ENCODE measurements at places on chromosomes 12 and 14. TPM values are rescaled to one million over a fixed set of nuclear protein-coding genes. Genes with fewer than 3 reads are reported as not detected.

- H3K36me3 ChIP-seq, result no peaks in the 10 kb centered on the region
- no peaks in the 10 kb centered on the region for H3K4me1 ChIP-seq
- H3K27me3 ChIP-seq, result no peaks in the 10 kb centered on the region
- no peak overlapping the region for H3K27ac ChIP-seq
- no peak overlapping the region for H3K4me3 ChIP-seq
- no peak for DNase-seq
These were observed 59.8 kb downstream of the FOS start for GRCh38 chr14:75338398-75338797.

GRCh38 chr12:106452309-106452708 is 94.8 kb downstream of the POLR3B start:
- H3K36me3 ChIP-seq, result peaks cover 3% of the 10 kb centered on the region
- no peaks in the 10 kb centered on the region for H3K27me3 ChIP-seq
- H3K27ac ChIP-seq, result no peak overlapping the region
- no peaks in the 10 kb centered on the region for H3K4me1 ChIP-seq
- no peak overlapping the region for H3K4me3 ChIP-seq
- DNase-seq, result no peak

GRCh38 chr14:30706704-30707103 is 84.6 kb downstream of the SCFD1 start:
- no peak overlapping the region for H3K4me3 ChIP-seq
- H3K27me3 ChIP-seq, result no peaks in the 10 kb centered on the region

DNA sequence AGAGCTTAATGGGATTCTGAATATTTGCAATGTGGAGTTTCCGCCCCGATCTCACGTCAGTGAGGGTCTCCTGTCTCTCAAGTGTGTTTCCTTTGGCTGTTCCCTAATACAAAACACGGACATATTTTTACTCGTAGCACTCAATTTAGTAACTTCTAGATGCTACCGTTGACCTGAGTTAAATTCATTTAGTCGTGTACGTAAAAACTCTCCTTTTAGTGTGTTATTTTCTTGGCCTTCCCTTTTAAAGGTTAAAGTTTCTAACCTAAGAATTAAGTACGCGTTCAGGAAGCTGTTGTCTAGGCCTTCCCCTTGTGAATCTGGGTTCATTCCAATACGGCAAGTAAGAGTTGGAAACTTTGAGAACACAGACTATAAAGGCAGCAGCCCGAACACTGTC is 64.4 kb downstream of the DDX51 start:
- H3K4me3 ChIP-seq, result no peak overlapping the region
- no peak for DNase-seq
- H3K27ac ChIP-seq, result peak overlapping the region; percentile 61
- no peaks in the 10 kb centered on the region for H3K36me3 ChIP-seq
- H3K27me3 ChIP-seq, result no peaks in the 10 kb centered on the region

GRCh38 chr12:50013361-50014147 is 11.7 kb downstream of the RACGAP1 start:
- H3K36me3 ChIP-seq, result no peaks in the 10 kb centered on the region
- no peaks in the 10 kb centered on the region for H3K27me3 ChIP-seq
- no peak overlapping the region for H3K27ac ChIP-seq
- no peak for DNase-seq
- no peak overlapping the region for H3K4me3 ChIP-seq

DNA sequence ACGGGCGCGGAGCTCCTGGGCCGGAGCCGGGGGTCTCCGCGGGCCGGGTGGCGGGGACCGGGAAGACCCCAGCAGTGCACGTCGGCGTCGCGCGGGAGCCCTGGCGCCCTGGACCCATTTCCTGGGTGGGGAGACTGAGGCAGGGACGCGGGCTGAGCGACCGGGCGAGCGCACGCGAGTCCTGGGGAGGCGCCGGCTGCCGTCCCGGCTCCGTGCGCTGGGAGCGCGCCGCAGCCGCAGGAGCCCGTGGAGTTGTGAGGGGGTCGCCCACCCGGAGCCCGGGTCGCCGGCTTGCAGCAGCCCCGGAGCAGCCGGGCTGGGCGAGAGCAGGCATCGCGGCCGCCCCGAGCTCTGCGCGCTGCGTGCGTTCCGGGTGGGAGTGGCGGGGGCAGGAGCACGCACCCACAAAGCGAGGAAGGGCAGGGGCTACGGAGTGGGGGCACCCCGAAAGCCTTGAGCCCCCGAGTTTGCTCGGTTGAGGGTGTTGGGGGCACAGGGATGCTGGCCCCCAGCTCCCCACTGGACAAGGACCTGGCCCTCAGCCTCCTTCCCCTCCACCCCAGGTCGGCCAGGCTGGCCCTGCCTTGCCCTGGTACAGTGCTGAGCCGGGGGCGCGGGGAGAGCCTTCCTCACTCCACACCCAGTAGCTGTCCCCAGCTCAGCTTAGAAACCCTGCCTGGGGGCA is 620 bp downstream of the MMP17 start:
- H3K36me3 ChIP-seq, result no peaks in the 10 kb centered on the region
- H3K27me3 ChIP-seq, result no peaks in the 10 kb centered on the region
- no peak for DNase-seq
- no peaks in the 10 kb centered on the region for H3K4me1 ChIP-seq

DNA sequence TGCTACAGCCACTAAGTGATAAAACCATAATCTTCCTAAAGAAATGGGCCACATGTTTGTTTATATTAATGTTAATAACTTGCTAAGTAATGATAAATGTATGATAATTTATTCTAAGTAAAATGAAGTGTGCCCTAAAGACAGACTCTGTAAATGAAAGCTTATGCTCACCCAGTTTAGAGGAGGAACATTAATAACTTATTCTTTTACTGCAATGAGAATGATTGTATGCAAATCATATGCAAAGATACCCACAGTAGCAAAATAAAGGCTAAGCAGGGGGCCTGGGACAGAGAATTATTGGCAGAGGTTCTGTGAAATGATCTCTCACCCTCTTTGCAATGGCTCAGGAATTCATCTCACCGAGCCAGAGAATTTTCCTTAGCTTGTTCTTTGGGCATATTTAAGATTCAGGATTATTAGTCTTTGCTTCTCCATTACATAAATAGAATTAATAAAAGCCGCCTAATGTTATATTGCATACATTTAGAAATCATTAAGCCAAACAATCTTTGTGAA is 75.9 kb downstream of the TMEM132D start:
- H3K27ac ChIP-seq, result no peak overlapping the region
- H3K4me3 ChIP-seq, result no peak overlapping the region
- no peaks in the 10 kb centered on the region for H3K27me3 ChIP-seq
- no peaks in the 10 kb centered on the region for H3K4me1 ChIP-seq
- no peaks in the 10 kb centered on the region for H3K36me3 ChIP-seq

DNA sequence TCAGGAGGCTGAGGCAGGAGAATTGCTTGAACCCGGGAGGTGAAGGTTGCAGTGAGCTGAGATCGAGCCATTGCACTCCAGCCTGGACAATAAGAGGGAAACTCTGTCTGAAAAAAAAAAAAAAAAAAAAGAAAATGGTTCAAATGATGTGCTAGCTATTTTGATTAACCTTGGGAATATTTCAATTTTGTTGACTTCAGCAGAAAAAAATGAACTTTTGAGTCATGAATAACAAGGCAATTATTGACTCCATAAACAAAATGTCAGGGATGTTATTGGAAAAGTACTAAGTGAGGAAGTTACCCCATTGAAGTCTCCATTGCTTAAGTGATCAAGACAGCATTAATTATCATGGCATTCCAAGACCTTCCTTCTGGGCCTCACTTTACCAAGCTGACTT is 10.6 kb upstream of the PKP2 start:
- H3K4me3 ChIP-seq, result no peak overlapping the region
- no peak for DNase-seq
- H3K27ac ChIP-seq, result no peak overlapping the region
- H3K27me3 ChIP-seq, result no peaks in the 10 kb centered on the region

DNA sequence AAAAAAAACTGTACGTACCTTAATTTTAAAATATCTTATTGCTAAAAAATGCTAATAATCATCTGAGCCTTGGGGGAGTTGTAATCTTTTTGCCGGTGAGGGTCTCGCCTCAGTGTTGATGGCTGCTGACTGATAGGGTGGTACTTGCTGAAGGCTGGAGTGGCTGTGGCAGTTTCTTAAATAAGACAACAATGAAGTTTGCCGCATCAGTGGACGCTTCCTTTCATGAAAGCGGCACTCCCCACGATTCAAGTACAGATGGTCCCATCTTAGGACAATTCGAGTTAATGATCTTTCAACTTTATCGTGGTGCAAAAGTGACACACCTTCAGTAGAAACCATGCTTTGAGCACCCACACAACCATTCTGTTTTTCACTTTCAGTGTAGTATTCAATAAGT is 7.6 kb upstream of the PLD4 start:
- H3K4me3 ChIP-seq, result no peak overlapping the region
- no peaks in the 10 kb centered on the region for H3K36me3 ChIP-seq
- H3K27me3 ChIP-seq, result no peaks in the 10 kb centered on the region
- no peak for DNase-seq
- no peaks in the 10 kb centered on the region for H3K4me1 ChIP-seq

DNA sequence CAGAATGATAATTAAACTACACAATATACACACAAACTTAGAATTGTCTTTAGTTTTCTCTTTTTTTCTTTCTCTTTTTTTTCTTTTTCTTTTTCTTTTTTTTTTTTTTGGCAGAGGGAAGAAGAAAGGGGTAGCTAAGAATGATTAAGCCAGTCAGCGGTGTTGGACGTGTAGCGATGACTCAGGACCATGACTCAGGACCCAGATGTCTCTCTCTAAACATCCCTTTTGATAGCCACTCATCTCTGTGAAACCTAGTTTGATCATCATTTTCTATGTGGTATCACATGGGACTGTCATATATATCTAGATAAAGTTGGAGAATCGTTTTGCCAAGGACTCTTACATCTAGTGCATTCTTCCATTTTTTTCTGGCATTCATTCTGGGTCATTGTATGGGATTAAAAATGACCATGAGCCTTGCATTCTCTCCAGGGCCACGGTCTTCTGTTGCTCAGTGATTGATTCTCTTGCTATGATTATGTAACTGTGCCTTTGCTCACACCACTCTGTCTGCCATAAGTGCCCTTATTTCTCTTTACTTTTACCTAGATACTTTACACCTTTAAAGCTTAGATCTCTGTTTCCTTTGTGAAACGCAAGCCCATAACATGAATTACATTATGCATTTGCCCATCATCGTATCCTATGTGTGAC is 26.6 kb upstream of the NRXN3 start:
- no peak for DNase-seq
- H3K27ac ChIP-seq, result no peak overlapping the region
- H3K4me1 ChIP-seq, result no peaks in the 10 kb centered on the region
- no peaks in the 10 kb centered on the region for H3K36me3 ChIP-seq
- H3K4me3 ChIP-seq, result no peak overlapping the region

DNA sequence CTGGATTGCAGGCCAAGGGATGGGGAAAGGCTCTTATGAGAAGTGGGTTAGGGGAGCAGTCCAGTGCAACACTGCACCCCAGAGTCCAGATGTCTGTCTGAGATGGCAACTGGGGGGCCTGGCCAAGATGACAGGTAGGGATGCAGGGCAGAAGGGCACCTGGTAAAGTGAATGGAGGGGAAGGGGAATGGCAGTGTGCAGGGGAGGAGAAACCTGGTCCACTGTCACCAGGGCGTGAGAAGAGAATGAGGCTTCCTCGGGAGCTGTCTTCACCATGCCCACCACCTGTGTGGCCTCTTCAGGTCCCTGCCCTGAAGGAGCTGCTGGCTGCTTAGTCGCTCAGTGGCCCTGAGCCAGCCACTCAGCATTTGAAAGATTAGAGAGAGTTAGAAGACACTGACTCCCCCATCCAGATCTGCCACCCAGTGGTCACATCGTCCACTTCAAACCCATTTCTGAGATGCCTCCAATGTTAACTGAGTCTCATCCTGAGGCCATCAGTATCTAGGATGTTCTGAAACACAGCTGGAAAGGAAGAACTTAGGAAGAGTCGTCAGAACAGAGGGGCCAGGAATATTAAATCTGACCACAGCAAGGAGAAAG is 57.3 kb downstream of the PLEKHG3 start:
- no peaks in the 10 kb centered on the region for H3K27me3 ChIP-seq
- no peaks in the 10 kb centered on the region for H3K36me3 ChIP-seq
- H3K4me1 ChIP-seq, result peaks cover 13% of the 10 kb centered on the region
- H3K27ac ChIP-seq, result peak overlapping the region; percentile 83
- peak; percentile 45 for DNase-seq

DNA sequence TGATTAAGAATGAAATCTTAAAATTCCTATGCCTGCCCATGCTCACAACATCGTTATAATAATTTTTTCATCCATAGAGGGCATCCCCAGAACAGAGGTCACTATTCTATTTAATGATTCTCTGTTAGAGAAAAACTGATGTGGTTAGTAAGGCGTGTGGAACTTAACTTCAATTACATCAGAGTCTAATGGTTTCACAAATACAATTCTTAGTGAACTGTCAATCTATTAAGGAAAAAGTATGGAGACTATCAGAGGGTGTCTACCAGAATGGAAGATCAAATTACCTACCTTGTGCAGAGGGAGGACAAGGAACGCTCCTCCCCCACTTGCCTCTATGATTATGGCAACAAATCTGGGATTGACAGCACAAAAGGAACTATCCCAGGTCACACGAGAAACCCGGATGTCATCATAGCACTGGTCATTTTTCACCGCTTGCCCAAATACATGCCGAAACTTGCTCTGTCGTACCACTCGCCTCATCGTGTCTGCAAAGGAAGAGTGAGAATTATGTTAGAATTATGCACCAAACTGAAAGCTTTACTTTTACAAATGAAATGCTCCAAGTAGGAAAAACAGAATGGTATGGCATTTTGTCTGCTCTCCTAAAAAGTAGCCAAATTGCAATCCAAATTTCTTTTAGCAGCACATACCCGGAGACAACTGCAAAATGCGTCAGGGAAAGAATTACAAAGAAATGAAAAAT is 30.3 kb downstream of the CORO1C start:
- no peak for DNase-seq
- H3K27ac ChIP-seq, result peak overlapping the region; percentile 95
- peak overlapping the region; percentile 7 for H3K4me3 ChIP-seq

Gene C12orf54
- total RNA-seq, result 3.6 TPM

Gene POU6F1
- 3.1 TPM for total RNA-seq

Gene CDCA3
- total RNA-seq, result 0.76 TPM

Gene RBP5
- total RNA-seq, result 8.2 TPM

Gene SERPINA4
- total RNA-seq, result not detected

Gene MOK
- 1.0 TPM for total RNA-seq
